ENCODE measurements at places on chromosomes 4 and X.

DNA sequence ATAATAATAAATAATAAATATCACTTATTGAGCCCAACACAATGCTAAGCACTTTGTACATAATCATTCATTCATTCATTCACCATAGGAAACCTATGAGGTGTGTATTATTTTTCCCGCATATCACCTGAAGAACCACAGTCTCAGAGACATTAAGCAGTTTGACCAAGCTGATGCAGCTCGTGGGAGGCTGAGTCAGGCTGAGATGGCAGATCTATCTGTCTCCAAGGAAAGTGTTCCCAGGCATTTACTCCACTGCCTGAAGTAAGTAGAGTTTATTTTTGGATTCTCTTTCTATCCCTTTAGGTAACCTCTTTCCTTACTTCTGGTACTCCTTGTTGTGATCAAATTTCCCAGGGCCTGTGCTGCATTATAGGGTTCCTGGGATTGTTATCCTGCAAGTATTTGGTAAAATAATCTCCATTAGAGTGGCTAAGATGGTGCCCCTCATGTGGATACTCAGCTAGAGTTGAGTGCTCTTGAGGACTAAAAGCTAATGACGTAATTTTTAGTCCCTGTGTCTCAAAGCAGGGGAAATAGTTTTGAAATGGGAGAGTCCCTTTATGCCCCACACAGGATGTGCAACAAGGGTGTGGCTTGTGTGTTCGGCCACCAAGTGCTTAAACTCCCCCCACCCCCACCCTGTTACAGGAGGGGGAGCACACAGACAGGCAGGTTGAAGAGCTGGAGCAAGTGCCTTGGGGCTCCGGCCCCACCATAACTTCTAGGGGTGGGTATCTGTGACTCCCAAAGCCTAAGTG is 467.0 kb downstream of the STIM2 start:
- DNase-seq: no peak

- DNase-seq: no peak
Measured at GRCh38 chr4:67101612-67102011, 443.7 kb downstream of the CENPC start.

DNA sequence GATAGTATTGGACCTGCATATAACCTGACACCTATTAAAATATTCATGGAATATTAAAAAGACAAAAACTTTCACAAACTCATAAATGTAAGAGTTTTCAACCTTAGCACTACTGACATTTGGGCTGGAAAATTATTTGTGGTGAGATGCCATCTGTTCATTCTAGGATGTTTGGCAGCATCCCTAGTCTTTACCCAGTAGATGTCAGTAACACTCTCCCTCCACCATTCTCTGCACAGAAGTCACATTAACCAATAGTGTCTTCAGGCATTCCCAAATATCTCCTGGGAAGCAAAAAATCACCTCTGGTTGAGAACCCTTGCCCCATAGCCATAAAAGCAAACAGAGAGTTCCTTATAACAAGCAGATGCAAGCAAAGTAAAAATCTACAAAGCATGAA is 41.4 kb upstream of the NDST4 start:
- no peak for DNase-seq

DNA sequence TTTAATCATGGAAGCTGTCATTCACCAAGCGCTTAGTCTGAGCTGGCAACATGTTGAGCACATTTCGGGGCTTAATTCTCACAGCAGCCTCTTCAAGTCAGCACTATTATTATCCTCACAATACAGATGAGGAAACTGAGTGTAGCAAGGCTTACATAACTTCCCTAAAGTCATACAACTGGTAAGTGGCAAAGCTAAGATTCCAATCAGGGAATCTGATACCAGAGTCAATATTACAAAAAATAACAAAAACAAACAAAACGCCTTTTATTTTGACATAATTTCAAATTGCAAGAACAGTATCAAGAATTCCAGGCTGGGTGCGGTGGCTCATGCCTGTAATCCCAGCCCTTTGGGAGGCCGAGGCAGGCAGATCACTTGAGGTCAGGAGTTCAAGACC is 120.4 kb upstream of the DUSP21 start:
- DNase-seq: no peak

DNA sequence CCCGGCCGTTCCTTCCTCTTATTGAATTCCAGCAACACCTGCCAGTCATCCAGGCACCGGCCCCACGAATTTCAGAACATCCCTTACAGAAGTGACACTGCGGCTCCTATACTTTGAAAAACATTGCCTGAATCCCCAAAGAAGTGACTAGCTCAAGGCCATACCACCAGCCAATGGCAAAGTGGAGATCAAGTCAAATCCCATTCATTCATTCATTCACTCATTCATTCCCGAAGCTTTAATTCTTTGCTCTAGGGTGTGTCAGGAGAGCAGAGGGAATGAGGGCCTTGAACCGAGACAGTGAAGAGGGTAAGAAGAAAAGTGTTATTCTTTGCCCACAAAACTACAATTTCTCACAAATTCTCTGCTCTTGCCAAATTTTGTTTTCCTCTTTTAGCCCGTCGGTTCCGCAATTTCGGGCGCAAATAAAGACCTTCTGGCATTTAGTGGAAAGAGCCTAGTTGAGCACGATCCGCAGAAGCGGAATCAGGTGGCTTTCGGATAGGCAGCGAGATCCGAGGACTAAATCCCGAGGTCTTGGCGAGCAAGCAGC is 824 bp upstream of the HMGB3 start:
- no peak for DNase-seq

DNA sequence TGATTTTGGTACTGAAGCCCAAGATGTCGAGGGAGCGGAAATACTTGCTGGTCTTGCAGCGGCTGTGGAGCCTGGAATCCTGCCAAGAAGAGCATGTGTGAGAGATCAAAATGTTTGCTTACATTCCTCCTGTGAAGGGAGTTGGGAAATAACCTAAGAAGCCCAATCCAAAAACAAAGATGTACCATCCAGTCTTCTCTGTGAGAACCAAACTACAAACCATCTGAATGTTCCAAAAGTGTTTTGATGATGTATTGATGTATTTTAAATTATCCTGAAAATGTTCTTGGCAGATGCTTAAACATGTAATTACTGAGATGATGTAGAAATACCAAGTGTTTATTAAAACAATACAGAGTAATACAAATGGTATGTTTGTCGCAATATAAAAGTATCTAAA is 10.1 kb upstream of the ADH1A start:
- no peak for DNase-seq

GRCh38 chrX:143319526-143319925 is 197.7 kb downstream of the SPANXN3 start:
- no peak for DNase-seq

- no peak for DNase-seq
Measured at GRCh38 chr4:69838977-69839376, 21.0 kb downstream of the SULT1E1 start.

DNA sequence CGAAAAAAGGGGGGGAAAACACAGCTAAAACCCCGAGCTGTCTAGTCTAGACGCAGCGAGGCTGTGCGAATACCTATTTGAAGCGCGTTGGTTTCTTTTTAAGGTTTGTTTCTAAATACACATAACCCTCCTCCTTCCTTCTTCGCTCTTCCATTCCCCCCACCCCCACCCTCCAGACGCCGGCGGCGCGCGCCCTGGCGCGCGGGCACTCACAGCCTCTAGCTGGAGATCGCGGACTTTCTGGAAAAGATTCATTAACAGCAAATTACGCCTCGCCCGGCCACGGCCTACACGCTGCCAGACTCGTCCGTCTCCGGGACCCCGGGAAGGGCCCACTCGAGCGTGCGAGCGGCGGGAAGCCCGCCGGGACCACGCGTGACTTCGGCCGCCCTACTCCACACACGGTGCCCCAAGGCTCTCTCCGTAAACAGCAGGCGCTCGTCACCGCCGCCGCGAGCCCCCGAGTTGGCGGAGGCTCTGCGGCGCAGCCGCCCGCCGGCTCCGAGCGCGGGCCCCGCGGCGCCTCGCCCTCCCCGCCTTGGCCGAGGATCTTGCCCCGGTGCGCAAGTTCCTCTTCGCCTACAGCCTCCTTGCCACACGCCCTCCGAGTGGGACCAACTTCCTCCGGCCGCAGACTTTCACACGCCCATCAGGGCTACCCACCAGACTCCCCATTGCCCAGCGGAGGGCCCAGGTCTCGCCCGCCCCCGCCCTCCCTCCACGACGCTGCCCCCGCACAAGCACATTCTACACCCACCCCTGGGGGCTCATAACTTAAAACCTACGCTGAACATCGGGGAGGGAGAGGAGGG is 2.0 kb downstream of the BCOR start:
- DNase-seq: no peak

DNA sequence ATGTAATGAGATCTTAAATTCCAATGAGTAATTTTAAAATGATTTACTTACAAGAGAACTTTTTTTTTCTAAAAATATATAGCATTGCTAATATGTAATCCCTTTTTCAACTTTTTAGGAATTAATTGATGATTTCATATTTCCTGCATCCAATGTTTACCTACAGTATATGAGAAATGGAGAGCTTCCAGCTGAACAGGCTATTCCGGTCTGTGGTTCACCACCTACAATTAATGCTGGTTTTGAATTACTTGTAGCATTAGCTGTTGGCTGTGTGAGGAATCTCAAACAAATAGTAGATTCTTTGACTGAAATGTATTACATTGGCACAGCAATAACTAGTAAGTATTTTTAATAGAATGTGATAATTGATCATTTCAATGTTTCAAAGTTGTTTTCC is 113.2 kb downstream of the USP9X start:
- DNase-seq: no peak

- no peak for DNase-seq
Measured at GRCh38 chr4:54227256-54228055, 1.6 kb upstream of the PDGFRA start.

DNA sequence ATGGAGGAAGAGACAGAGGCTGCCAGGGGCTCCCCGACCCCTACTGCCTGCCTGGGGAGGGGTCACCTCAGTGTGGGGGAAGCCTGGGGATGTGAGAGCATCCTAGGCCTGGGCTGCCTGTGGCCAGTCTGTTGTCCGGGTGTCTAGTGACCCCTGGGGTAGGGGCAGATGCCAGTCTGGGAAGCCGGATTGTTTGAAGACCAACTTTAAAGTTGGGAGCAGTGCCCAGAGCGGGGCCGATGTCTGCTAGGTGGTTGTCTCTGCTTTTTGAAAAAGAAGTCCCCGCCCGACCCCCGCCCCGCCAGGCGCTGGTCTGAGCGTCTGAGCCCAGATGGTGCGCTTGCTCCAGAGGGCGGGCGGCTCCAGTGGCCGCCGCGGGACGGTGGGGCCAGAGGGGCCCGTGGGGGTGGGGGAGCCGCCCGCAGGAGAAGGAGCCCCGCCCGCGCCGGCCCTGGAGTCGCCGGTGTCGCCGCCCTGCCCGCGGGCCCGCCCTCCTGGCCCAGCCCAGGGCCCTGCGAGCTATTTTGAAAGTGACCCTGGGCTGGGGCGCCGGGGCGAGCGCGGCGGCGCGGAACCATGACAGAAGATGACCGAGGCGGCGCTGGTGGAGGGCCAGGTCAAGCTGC is at the start of gene DOK7:
DOK7 (plus strand) TSS at position 517 of the 626 bp plus-strand sequence; CDS start at position 587, 70 bp downstream.
- DNase-seq: no peak

GRCh38 chrX:72545990-72546389 is 26.7 kb downstream of the HDAC8 start:
- no peak for DNase-seq

DNA sequence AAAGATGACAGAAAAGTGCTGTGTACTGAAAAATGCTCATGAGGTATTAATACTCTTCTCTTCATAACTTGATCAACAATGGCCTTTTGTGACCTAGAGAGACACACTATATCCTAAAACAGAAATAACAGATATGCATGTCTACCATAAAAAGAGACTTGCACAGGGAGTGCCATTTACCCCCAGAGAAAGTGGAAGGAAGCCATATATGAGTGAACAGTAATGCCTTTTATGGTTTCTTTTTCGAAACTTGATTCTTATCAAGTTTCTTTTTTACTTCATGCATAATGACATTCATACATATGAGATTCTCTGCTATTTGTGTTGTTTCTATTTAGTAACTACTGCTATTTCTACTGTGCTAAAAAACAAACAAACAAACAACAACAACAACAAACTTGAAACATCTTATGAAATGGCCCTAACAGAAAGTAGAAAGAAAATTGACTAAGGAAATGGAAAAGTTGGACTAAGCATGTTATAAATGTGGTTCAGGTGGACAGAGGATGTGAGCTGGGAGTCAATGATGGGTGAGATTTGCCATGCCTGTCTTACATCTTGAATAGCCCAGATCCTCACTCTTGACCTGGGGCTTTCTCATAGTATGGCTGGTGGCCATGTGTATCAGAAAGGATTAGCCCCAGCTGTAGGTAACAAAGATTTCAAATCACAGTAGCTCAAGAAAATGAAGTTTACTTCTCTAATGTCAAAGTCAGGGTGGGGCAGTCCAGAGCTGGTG is 43.8 kb downstream of the GEMIN8 start:
- no peak for DNase-seq

DNA sequence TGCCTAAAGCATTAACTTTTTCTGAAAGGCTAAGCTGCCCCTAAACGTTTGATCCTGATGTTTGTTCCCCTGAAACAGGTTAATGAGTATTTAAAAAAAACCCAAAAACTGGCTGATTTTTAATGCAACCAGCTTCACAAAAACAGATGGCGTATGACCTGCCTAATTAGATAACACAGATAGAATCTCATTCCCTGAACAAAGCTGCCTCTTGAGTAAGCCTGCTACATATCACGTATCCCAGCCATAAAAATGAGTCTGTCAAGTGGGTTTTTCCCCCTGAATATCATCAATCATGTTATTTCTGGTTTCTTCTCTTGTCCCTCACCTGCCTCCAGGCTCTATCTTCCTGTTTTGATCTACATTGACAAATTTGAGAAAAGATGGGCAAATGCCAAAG is 154.2 kb upstream of the FAM9B start:
- no peak for DNase-seq

DNA sequence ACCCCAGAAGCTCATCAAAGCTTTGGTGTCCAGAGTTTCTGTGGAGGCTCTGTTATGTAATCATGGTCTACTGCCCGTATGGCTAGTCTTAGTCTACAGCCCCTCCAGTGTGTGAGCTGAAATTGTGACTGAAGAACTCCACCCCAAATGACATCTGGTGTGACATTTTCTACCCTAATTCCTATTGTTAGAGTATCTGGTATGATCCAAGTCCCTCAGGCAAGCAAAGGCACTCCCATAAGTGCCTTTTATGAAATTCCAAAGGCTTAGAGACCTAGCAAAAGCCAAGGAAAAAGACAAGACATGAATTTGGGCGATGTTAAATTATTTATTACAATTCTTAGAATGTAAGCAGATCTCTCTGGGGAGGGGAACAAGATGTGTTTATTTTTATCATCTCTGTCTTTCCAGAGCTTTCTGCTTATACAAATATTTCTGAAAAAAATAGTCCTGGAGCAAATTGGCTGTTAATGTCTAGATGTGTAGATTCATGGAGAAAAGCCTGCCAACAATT is 417.4 kb downstream of the CCSER1 start:
- no peak for DNase-seq

GRCh38 chr4:52704661-52705060 is 45.6 kb upstream of the USP46 start:
- no peak for DNase-seq

All from cortex of kidney (tissue), 1 donor.